Esophagus squamous epithelium (tissue), 5 donors: ENCODE measurements at places on chromosomes 1 and 21.

DNA sequence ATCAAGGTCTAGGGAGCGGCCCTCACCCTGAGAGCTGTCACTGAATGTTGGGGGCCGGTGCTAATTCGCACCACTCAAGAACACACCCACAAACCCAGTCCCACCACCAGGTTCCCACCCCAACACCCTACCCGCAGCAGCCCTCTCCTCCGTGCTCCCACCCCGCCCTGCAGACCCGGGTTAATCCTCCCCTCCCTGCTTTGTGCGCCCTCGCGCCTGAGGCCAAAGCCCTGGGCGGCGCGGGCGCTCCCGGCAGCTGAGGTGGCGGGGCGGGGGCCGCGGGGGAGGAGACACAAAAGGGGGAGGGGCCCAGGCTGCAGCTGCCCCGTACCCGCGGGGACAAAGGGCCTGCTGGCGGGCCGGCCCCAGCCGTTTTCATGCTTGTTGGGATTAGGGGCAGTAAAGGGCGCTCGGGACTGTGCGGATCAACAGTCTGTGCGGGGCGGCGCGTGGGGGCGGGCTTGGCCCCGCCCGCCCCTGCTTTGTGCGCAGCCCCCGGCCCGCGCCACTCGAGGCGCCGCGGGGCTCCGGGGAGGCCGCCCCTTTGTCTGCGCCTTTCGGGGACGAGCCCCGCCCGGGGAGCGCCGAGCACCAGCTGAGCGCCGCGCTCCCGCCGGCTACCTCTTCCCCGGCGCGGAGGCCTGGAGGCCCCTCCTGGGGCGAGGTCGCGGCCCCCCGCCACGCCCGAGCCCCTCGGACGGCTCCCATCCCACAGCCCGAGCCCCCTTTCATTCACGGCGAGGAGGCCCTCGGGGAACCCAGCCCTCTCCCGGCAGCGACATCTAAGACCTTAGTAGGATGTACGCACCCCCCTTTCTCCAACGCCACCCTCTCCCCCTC, 10.9 kb downstream of the C1orf216 start:
- no peak for DNase-seq

DNA sequence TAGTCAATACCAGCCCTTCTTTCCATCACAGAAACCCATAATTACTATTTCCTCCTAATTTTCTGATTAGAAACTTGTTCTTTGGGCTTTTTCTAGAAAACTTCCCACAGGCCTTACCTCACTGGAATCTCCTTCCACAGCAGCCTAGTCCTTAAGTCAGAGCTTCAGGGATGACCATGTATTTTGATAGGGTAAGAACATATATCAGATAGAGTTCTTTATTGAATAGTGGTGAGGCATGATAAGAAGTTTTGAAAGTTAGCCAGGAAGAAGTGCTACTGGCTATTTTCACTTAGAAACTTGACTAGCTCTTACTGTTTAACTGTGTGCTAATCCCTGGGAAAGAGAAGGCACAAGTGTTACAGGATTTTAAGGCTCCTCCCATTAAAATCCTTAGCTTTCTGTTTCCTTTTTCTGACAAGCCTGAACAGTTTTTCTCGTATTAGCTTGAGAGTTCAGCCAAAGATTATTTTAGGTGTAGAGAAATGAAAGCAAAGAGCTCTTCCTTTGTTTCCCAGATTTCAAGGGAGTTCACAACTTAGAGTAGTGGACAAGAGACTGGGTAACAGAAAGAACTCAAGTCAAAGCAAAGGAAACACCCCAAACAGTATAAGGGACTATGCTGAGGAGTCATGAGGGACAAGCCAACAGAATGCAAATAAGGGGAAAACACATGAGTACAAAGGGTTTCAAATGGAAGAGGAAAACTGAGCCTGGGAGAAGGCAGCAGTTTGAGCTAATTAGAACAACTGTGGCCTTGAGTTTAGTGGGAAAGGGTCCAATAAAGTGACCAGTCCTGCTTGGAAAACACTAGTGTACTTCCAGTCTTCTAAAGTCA, 37.2 kb upstream of the AIM2 start:
- no peak for DNase-seq

- DNase-seq: no peak
Observed at GRCh38 chr1:161801955-161802354, 35.8 kb downstream of the ATF6 start.

- no peak for DNase-seq
Observed at GRCh38 chr1:27915082-27915575, 19.7 kb upstream of the SMPDL3B start.

- no peak for DNase-seq
Observed at GRCh38 chr1:110328274-110328673, 10.9 kb upstream of the RBM15 start.

GRCh38 chr1:91018006-91018405, 3.8 kb downstream of the ZNF644 start:
- DNase-seq: no peak

DNA sequence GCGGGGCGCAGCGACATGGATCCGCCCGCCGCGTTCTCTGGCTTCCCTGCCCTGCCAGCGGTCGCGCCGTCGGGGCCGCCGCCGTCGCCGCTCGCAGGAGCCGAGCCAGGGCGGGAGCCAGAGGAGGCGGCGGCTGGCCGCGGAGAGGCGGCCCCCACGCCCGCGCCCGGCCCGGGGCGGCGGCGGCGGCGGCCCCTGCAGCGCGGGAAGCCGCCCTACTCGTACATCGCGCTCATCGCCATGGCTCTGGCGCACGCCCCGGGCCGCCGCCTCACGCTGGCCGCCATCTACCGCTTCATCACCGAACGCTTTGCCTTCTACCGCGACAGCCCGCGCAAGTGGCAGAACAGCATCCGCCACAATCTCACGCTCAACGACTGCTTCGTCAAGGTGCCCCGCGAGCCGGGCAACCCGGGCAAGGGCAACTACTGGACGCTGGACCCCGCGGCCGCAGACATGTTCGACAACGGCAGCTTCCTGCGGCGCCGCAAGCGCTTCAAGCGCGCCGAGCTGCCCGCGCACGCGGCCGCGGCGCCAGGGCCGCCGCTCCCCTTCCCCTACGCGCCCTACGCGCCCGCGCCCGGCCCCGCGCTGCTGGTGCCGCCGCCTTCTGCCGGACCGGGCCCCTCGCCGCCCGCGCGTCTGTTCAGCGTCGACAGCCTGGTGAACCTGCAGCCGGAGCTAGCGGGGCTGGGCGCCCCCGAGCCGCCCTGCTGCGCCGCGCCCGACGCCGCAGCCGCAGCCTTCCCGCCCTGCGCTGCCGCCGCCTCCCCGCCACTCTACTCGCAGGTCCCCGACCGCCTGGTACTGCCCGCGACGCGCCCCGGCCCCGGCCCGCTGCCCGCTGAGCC, 459 bp downstream of the FOXE3 start:
- DNase-seq: no peak

GRCh38 chr1:26721669-26722355, 26.0 kb downstream of the ARID1A start:
- no peak for DNase-seq

DNA sequence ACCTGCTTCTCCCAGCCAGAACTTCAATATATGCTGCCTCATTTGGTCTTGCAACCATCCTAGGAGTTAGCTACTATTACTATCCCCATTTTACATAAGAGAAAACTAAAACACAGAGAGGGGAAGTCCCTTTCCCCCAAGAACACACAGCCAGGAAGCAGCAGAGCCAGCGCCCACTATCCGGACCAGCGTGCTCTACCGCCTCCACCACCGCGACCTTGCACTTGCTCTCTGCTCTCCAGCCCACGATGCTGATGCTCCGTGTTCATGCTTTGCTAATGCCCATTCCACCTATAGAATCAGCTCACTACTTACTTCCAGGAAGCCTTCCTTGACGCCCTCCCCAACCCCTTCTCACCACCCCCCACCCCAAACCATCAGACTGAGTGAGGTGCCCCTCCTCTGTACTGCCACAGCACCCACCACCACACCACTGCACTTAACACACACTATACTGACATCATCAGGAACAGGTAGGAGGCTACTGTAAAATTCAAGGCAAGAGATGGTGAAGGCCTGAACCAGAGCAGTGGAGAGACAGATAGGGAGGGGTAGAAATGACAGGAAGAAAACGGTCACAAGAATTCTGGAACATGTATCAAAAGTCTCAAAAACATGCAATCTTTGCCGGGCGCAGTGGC, 9.4 kb downstream of the TMEM53 start:
- no peak for DNase-seq

- no peak for DNase-seq
Observed at GRCh38 chr1:42618866-42619265, 39.4 kb upstream of the PPIH start.

GRCh38 chr1:39656391-39656790, 15.5 kb downstream of the NT5C1A start:
- DNase-seq: no peak

GRCh38 chr1:9892563-9893528, 17.2 kb downstream of the CTNNBIP1 start:
- no peak for DNase-seq

DNA sequence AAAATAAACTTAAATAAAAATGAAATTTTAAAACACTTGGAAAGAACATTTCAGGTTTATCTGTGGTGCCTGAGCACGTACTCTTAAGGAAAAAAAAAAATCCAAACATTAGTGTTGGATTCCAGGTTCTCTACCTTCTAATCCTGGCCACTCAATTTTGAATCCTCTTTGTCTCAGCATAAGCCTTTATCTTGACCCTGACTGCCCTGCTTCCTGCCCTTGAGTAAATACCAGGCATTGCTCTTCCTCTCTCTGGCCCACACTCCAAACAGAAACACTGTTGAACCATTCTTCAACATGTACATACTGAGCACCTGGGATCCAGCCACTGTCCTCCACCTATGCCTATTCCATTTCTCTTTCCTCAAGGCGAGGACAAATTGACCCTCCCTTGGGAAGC, 11.4 kb upstream of the VANGL1 start:
- no peak for DNase-seq

DNA sequence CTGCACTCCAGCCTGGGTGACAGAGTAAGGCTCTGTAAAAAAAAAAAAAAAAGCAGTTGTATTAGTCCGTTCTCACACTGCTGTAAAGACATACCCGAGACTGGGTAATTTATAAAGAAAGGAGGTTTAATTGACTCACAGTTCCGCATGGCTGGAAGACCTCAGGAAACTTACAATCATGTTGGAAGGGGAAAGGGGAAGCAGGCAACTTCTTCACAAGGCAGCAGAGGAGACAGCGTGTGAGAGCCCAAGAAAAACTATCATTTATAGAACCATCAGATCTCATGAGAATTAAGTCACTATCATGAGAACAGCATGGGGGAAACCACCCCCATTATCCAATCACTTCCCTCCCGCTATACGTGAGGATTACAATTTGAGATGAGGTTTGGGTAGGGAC, 151.7 kb upstream of the NR5A2 start:
- no peak for DNase-seq

DNA sequence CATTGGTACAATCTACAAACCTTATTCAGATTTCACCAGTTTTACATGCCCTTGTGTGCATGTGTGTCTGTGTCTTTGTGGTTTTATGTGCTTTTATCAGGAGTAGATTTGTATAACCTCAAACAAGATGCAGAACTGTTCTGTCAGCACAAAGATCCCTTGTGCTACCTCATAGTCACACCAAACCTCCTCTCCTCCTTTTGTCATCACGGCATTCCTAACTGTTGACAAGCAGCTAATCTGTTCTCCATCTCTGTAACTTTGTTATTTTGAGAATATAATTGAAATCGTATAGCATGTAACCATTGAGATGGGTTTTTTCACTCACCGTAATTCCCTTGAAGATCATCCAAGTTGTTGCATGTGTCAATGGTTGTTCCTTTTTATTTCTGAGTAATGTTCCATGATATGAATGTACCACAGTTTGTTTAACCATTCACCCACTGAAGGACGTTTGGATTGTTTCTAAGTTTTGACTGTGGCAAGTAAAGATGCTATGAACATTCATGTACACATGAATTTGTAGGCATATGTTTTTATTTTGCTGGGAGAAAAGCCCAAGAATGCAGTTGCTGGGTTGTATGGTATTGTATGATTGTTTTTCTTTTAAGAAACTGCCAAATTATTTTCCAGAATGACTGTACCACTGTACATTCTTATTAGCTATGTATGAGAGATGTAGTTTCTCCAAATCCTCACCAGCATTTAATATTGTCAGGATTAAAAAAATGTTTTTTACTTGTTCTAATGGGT, 78.1 kb upstream of the B3GALT2 start:
- DNase-seq: no peak

- no peak for DNase-seq
Observed at GRCh38 chr1:116375887-116376728, 3.1 kb downstream of the ATP1A1 start.

- no peak for DNase-seq
Observed at GRCh38 chr1:187928288-187928687, 1099.5 kb downstream of the PLA2G4A start.

- DNase-seq: no peak
Observed at GRCh38 chr1:218614031-218614430, 268.9 kb downstream of the TGFB2 start.

- no peak for DNase-seq
Observed at GRCh38 chr1:66764994-66765578, 12.8 kb downstream of the DYNLT5 start.

- no peak for DNase-seq
Observed at GRCh38 chr1:65255035-65255655, 54.2 kb upstream of the DNAJC6 start.

- DNase-seq: no peak
Observed at GRCh38 chr1:8256321-8256720, 61.6 kb upstream of the SLC45A1 start.

DNA sequence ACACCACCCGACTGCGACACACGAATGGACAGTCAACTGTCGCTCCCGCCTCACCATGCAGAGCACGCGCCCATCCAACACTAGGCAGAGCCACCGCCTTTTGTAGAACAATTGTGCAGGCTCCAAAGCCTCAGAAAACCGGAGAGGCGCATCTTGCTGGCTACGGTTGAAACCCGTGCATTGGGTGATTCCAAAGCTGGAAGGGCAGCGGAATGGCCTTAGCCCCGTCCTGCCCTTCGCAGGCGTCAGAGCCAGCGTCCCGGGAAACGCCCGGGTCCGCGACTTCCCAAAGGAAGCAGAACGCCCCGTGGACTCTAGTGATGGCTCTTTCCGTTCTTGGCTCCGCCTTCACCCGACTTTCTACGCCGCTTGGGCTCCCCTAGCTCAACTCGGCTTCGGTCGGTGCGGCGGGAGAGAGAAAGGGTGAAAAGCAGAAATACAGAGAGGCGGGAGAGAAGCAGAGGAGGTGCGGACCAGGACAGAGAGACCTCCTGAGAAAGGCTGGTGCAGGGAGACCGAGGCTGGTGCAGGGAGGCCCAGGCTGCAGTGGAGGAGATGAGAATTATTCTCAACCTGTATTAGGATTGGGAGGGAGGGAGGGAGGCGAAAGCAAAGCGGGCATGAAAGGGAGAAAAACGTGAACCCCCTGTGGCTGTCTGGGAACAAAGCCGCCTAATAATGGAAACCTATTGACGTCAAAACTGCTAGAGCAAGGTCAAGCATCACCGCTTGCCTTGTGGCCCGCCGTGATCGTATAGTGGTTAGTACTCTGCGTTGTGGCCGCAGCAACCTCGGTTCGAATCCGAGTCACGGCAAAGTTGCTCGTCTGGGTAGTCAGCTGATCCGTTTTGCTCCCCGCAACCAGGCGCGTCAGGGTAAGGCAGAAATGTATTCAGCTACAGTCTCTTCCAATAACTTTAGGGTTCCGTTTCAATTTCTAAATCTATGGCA, 99.5 kb downstream of the PRKAB2 start:
- no peak for DNase-seq

GRCh38 chr1:27632387-27633297, 2.3 kb downstream of the FGR start:
- no peak for DNase-seq

- no peak for DNase-seq
Observed at GRCh38 chr21:42332557-42333317, 17.5 kb upstream of the TFF3 start.

- no peak for DNase-seq
Observed at GRCh38 chr1:81144240-81144825, 656.4 kb upstream of the ADGRL2 start.
